ENCODE measurements at places on chromosomes 13 and 19.

- no peak for DNase-seq
These were observed 24.6 kb upstream of the SEMA6B start for GRCh38 chr19:4583961-4584669.

- no peak for DNase-seq
These were observed 53.0 kb upstream of the PCCA start for GRCh38 chr13:100035936-100036335.

DNA sequence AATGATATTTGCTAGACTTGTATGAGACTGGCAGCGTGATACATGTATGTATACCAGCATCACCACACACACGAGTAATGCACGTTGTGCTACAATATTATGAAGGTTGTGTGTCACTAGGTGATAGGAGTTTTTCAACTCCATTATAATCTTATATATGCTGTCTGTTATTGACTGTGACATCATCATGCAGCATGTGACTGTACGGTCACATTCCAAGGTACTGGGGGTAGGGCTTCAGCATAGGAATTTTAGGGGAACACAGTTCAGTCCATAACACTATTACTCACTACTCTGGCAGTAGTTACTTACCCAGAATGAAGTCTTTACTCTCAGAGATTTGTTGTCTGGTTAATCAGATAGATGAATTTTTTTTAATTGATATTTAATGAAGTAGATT, 91.1 kb downstream of the CDK8 start:
- no peak for DNase-seq

GRCh38 chr13:79943346-79944023, 397.4 kb downstream of the SPRY2 start:
- peak; percentile 55 for DNase-seq

Data from inflammatory macrophage (primary cell).